ENCODE measurements at places on chromosomes 1 and 21. TPM values are rescaled to one million over a fixed set of nuclear protein-coding genes. Genes with fewer than 3 reads are reported as not detected.

- peak; percentile 83 for DNase-seq
Measured at GRCh38 chr1:201450721-201451291, 18.2 kb downstream of the PHLDA3 start.

GRCh38 chr1:86119214-86119764 lies 37.3 kb downstream of the COL24A1 start:
- DNase-seq, result no peak

DNA sequence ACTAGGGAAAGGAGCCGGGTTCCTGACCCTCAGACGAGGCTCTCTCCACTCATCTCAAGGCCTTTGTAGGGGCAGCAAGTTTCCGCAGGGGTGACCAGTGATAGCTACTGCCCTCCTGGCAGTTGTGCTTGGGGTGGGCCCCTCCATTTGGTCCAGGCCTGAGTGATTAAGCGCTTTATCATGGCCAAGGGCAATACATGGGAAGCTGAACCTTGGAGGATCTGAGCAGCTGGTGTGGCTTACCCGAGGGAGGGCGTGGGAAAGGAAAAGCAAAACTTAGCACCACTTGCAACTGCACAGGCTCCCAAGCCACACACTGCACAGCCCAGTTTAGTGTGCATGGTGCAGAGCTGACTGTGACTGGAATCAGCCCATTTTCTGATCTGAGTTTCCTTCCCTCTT lies 47.8 kb downstream of the GADD45A start:
- peak; percentile 97 for DNase-seq

GRCh38 chr1:239268007-239268406 lies 118.4 kb upstream of the CHRM3 start:
- no peak for DNase-seq

- no peak for DNase-seq
Measured at GRCh38 chr1:73026114-73026513, 743.8 kb upstream of the NEGR1 start.

DNA sequence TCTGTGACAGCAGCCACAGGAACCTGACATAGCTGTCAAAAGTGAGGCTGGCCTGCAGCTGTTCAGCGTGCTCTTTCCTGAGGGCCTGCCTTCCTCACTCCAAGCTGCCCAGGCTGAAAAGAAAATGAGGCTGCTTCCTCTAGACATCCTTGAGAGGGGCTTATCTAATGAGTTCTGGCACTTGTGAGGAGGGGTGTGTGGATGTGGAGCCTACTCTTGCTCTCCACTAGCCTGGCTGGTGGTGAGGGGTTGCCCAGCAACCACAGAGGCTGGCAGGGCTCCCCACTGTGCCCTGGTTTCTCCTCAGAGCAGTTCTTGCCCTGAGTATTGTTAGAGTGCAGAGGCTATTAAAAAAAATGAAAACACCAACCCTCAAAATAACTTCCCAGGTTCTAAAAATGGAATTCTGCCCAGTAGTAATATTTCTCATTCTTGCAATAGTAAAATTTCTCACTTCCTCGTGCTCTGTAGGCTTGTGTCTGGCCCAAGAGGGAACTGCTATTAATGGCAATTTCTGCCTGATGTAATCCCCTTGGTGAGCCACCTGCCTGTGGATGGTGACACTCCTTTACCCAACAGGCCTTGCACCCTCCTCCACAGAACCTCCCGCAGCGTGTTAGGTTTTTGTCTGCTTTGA lies 52.6 kb upstream of the EPS8L3 start:
- DNase-seq, result no peak

DNA sequence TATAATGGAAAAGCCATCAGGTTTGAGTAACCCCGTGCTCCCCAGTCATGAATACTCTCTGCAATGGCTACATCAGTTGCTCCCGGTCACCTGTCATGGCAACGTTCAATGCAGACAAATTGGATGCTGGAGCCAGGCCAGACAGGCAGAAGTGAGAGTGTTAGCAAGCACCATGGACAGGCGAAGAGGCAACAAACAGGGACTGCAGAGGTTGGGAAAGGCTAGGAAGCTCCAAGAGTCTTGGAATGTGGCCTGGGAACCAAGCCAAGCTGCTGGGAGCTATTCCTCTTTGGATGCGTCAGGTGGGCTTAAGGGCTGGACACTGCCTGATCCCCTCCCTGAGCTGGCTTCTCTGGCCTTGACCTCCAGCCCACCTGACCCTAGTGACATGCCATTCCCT lies 102.9 kb downstream of the ACTL8 start:
- peak; percentile 67 for DNase-seq

GRCh38 chr1:16921391-16922185 lies at the start of gene CROCC:
Gene CROCC, plus strand, starts transcription at chr1:16921931. Its CDS starts 88 bp downstream, at chr1:16922019.
- DNase-seq, result peak; percentile 13

GRCh38 chr1:15349133-15349532 lies 60.6 kb upstream of the EFHD2 start:
- DNase-seq, result no peak

KCNN3 gene
- 0.72 TPM for total RNA-seq

- no peak for DNase-seq
Measured at GRCh38 chr1:216314379-216315095, 108.7 kb downstream of the USH2A start.

DNA sequence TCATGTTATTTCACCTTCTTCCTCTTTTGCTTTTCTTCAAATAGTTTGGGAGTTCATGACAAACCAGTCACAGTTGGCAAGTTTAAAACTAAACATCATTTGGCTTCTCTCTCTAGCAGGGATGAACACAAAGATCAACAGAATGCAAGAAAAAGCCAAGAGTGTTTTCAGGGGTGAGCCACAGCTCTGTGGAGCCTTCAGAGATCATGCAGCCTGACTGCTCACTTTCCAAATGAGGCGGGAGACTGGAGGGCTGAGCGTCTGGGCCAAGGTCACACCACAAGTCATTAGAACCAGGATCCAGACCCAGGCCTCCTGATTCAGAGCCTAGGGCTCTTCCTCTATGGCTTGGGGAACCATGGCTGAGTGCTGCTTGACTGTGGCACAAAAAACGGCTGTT lies 2.7 kb downstream of the DPT start:
- peak; percentile 45 for DNase-seq

PTPN14 gene
- 29.0 TPM for total RNA-seq

DNA sequence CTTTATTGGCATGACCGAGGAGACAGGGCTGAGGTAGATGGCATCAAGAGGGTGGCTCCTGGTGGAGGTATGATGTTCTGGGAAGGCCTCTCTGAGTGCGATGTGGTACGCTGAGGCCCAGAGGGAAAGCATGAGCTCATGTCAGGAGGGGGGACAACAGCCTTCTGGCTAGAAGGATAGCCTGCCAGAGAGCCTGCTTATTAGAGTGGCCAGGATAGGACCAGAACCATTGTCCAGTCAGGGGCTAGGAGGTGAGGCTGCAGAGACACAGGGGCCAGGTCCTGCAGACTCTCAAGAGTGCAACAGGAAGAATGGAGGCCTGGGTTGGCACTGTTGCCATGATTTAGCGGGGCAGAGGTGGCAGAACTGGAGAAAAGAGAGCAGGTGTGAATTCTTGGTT lies 7.3 kb downstream of the ADARB1 start:
- DNase-seq, result no peak

TINAGL1 gene
- total RNA-seq, result 7.0 TPM

DNA sequence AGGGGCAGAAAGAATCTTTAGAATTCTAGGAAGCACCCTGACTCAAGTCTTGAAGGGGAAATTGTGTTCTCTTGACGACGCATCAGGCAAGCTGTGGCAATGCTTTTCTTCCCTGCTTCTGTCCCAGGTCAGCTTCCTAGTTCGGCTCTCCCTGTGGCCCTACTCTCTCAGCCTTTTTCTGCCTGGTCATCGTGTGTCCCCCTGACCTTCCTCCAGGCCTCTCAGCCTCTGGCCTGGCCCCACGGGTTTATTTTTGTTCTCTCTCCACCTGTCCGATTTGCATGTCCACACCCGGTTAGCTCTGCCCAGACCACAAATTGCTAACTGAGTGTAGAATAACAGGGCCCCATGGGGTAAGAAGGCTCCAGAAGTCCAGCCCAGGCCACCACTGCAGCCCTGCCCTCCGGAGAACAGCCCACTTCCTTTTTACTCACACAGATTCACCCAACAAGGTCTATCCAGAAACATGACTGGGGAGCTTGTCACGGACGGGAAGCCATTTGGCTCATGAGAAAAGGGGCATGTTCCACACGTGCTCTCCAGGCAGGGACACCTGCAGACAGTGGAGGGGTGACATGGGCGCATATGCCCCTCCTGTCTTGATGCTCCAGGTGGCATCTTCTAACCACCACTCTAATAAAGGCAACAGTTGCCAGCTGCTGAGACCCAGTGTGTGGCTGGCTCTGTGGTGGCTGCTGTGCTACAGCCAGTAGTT lies 9.8 kb downstream of the KCNN3 start:
- peak; percentile 40 for DNase-seq

ARHGEF16 gene
- total RNA-seq, result not detected

DNA sequence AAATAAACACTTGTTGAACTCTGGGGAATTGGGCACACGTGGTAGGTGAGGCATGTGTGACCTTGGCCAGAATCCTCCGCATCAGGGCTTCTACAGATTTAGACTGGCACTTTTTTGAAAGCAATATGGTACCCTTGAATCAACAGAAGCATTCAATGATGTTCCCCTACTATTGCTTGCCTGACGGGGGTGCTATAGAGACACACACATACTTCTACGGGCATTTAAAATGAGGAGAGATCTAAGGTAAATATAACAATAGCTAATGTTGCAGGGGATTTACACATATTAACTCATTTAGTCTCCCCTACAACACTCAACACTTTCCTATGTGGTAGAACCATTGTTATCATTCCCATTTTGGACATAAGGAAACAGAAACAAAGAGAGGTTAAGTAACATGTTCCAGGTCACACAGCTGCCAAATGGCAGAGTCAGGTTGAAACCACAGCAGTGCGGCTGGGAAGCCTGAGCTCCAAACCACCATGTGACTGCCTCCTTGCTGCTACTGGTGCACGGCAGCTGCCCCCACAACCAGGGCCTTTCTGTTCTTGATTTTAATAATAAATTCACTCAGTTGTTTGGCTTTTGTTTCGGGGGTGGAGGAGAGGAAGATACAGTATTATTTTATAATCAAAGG lies 147.4 kb downstream of the ZNF281 start:
- no peak for DNase-seq

DNA sequence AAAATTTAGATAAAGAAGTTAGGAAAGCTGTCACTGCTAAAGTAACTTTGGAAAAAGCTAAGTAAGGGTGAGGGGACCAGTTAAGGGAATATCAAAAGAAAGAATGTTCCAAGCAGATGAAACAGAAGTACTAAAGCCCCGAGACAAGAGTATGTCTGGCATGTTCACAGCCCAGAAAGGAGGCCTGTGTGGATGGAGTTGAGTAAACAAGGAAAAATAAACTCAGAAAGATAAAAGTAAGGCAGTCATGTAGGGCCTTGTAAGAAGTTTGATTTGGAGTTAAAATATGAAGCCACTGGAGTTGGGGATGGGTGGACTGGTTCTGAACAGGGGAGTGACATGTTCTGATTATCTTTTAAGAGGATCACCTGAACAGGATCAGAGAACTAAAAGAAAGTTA lies 177.9 kb downstream of the CDC42BPA start:
- no peak for DNase-seq

GRCh38 chr1:47805921-47806361 lies 191.2 kb downstream of the TRABD2B start:
- peak; percentile 6 for DNase-seq

SYPL2 gene
- 1.6 TPM for total RNA-seq

APCS gene
- total RNA-seq, result not detected

GRCh38 chr1:86825319-86825718 lies 88.6 kb downstream of the SELENOF start:
- peak; percentile 72 for DNase-seq

SPRR2B gene
- not detected for total RNA-seq

GRCh38 chr1:15870421-15870820 lies 22.9 kb downstream of the SPEN start:
- no peak for DNase-seq

DNA sequence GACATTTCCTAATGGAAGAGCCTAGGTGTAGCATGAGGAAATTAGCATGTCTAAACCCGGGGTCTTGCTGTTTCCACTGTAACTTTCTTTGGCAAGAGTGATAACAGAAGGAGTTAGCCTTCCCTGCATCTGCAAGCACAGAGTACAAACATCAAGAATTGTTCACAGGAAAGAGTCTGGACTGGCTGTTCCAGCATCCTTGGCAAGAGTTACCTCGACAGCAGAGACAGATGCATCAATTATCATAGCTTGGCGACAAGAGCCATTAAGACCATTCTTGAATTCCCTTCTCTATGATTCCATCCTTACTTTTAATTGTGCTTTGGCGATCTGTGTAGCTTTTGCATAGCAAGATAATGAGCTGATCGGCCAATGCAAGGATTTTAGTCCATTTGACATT lies 82.8 kb upstream of the RALGPS2 start:
- DNase-seq, result no peak

GRCh38 chr1:20710469-20711284 lies 7.1 kb downstream of the KIF17 start:
- DNase-seq, result no peak

GRCh38 chr1:245045087-245045881 lies 109.5 kb upstream of the KIF26B start:
- peak; percentile 2 for DNase-seq

ARMH1 gene
- not detected for total RNA-seq

DNA sequence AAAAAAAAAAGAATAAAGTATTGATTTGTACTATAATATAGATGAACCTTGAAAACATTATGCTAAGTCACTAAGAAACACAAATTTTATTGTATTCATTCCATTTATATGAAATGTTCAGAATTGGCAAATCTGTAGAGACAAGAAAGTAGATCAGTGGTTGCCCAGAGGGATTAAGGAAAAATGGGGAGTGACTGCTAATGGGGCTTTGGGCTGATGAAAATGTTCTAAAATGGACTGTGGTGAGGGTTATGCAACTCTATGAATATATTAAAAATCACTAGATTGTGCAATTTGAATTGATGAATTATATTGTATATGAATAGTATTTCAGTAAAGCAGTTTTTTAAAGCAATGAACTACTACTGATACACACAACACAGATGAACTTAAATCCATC lies 10.0 kb downstream of the GDAP2 start:
- DNase-seq, result no peak

DNA sequence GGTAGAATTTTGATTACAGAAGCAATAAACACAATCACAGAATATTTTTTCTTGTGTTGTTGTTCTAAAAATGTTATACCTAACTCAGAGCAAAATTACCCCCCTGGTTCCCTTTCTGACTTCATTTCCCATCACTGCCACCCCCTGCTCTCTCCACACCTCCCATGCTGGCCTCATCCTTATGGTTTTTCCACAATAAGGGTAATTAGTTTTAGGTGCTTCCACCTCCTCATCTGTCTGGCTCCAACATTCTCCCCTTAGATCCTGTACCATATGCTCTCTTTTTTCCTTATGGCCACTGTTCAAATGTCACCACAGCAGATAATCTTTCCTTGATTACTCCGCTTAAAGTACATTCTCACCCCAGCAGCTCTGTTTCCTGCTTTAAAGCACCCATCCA lies 2208.6 kb downstream of the MRPL39 start:
- DNase-seq, result no peak

- DNase-seq, result peak; percentile 85
Measured at GRCh38 chr1:182588500-182589396, at the start of gene RNASEL. Gene RNASEL, minus strand, starts transcription at chr1:182589256. Its CDS starts 2,450 bp downstream, at chr1:182586806.

LCE1C gene
- not detected for total RNA-seq
